ENCODE measurements at places on chromosomes 5 and 9.

- no peak for DNase-seq
- peaks cover 87% of the 10 kb centered on the region for H3K4me1 ChIP-seq
- H3K27me3 ChIP-seq = no peaks in the 10 kb centered on the region
- H3K36me3 ChIP-seq = peaks cover 31% of the 10 kb centered on the region
- peak overlapping the region; percentile 95 for H3K27ac ChIP-seq
- H3K4me3 ChIP-seq = no peak overlapping the region
Measured at GRCh38 chr9:136537896-136538598, 7.8 kb downstream of the NOTCH1 start.

- DNase-seq = no peak
- no peaks in the 10 kb centered on the region for H3K4me1 ChIP-seq
- no peak overlapping the region for H3K27ac ChIP-seq
- H3K27me3 ChIP-seq = peaks cover 3% of the 10 kb centered on the region
Measured at GRCh38 chr5:148645527-148645926, 8.8 kb downstream of the HTR4 start.

DNA sequence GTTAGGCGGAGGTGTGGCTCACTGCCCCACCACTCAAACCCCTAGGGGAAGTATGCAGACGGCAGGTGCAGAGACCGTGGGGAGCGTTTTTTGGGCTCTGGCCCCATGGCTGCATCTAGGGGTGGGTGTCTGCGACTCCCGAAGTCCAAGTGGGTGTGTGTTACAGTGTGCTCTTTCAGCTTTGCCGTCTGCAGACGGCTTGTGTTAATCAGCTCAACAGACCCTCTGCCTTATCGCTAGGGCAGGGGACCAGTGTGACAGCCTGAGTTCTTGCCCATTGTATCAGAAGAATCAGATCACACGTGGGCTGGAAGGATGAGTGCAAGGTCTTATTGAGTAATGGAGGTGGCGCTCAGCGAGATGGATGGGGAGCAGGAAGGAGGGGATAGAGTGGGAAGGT is 162.8 kb downstream of the ENC1 start:
- no peaks in the 10 kb centered on the region for H3K4me1 ChIP-seq
- no peak overlapping the region for H3K27ac ChIP-seq
- H3K27me3 ChIP-seq = no peaks in the 10 kb centered on the region
- DNase-seq = no peak
- H3K4me3 ChIP-seq = no peak overlapping the region

DNA sequence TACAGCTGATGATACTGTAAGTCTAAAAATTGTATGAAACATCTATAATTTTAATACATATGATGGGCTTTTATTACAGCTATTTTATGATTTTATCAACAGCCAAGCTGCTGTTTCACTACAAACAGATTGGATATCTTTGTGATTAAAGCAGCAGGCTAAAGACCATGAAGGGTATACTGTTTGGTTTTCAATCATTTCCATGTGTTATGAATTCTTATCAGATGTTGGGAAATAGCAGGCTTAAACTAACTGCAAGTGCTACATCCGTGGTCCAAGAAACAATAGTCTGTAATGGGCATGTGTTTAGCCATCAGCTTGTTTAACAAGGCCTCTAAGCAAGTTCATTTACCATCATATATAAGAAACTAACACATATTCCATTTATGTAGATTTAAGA is 107.5 kb downstream of the CWC27 start:
- H3K36me3 ChIP-seq = no peaks in the 10 kb centered on the region
- H3K4me3 ChIP-seq = no peak overlapping the region
- no peaks in the 10 kb centered on the region for H3K27me3 ChIP-seq
- H3K27ac ChIP-seq = no peak overlapping the region
- no peak for DNase-seq
- no peaks in the 10 kb centered on the region for H3K4me1 ChIP-seq

DNA sequence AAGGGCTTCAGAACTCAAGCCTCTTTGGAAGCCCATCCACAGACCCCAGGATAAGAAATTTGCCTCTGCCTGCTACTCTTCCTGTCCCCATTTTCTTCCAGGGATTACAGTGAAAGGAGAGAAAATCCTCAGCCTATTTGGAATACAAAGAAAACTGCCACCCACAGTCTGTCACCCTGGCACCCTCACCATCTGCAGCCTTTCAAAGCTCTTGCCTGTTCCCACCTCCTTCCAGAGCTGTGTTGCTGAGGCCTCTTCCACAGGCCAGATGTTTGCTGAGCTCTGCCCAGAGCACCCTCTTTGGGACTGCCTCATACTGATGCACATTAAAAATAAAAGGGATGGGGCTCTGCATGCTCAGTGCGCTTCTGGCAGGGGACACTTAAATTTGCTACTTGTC is 35.9 kb upstream of the TAF1L start:
- no peaks in the 10 kb centered on the region for H3K27me3 ChIP-seq
- no peak overlapping the region for H3K27ac ChIP-seq
- DNase-seq = no peak
- H3K36me3 ChIP-seq = no peaks in the 10 kb centered on the region
- no peaks in the 10 kb centered on the region for H3K4me1 ChIP-seq
- H3K4me3 ChIP-seq = no peak overlapping the region

DNA sequence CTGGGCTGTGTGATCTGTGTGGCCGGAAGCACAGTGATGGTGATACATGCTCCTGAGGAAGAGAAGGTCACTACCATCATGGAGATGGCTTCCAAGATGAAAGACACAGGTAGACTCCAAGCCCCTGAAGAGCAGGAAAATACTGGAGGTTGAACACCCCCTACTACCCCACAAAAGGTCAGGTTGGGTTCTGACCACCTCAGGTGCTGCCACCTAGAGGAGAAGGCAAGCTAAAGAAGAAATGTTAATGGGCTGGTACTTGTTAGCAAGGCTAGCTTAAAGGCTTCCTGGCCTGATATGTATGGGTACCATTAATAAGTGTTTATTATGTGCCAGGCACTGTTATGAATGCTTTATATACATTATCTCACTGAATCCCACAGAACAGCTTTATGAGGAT is 11.7 kb downstream of the NIPAL4 start:
- H3K4me1 ChIP-seq = peaks cover 15% of the 10 kb centered on the region
- H3K27ac ChIP-seq = no peak overlapping the region
- no peaks in the 10 kb centered on the region for H3K27me3 ChIP-seq
- peaks cover 17% of the 10 kb centered on the region for H3K36me3 ChIP-seq
- no peak overlapping the region for H3K4me3 ChIP-seq

GRCh38 chr5:175464074-175464941 is 14.1 kb upstream of the SFXN1 start:
- no peak overlapping the region for H3K27ac ChIP-seq
- no peaks in the 10 kb centered on the region for H3K4me1 ChIP-seq
- peaks cover 2% of the 10 kb centered on the region for H3K27me3 ChIP-seq
- no peak overlapping the region for H3K4me3 ChIP-seq
- DNase-seq = peak; percentile 29

DNA sequence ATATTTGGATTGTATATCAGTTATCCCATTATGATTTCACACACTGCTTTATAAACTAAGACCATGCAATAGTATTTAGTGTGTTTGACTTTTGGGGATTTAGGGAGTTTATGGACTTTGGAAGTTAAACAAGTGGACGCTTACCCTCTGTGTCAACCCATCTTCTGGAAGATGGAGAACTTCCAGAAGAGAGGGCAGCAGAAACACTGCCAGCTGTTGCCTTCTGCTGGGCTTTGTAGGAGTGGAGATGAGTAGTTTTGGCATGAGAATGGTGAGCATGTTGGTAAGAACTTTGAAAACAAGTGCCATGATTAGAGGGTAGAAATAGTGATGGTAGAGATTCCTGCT is 2.2 kb downstream of the DNAJC25 start:
- H3K4me3 ChIP-seq = no peak overlapping the region
- no peaks in the 10 kb centered on the region for H3K36me3 ChIP-seq
- H3K27me3 ChIP-seq = no peaks in the 10 kb centered on the region
- no peak overlapping the region for H3K27ac ChIP-seq
- peaks cover 21% of the 10 kb centered on the region for H3K4me1 ChIP-seq

DNA sequence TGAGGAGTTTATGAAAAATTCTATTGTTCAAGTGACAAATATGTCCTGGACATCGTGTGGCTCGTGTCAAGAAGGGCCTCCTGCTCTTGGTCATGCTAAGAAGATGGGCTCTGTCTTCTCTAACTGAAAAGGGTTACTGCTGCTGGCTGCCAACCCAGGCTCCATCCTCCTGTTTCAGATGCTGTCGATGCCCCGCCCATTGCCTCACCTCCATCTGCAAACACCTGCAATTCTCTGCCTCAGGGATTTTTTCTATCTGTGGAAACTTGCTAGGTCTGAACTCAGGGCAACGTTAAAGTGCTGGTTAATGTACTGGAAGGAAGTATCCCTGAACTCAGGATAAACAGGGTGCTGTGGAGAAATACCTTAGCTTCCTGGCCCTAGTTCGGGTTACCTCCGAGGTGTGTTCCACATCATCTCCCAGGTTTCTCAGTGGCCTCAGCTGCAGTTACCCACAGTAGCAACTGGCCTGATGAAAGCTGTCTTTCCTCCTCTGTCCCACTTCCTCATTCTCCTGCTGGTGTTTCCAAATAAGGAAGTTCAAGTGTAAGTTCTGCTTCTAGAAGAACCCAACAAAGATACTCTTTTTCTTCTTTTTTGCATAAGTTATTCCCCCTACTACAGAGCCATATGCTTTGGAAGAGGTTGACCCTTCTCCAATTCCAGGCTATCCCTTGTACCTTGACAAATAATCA is 151.7 kb upstream of the SMIM23 start:
- H3K36me3 ChIP-seq = no peaks in the 10 kb centered on the region
- H3K27ac ChIP-seq = no peak overlapping the region
- peak; percentile 66 for DNase-seq
- no peak overlapping the region for H3K4me3 ChIP-seq
- peaks cover 39% of the 10 kb centered on the region for H3K4me1 ChIP-seq

DNA sequence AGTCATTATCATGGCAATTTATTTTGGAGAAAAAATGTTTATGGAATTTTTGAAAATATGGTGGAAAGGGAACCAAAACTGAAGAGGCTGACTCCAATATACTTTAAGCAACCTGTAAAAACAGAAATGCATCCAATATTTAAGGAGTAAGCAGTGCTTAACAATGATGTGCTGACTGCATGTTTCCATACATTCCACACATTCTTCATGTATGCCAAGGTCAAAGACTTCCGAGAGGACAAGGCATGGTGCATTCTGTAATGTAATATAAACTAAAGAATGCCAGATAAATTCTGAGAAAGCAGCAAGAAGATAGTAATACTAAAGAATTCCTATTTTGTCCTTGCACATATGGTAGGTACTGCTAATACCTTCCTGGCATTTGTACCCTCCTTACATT is 2015.9 kb upstream of the CDH9 start:
- H3K27ac ChIP-seq = no peak overlapping the region
- H3K4me1 ChIP-seq = no peaks in the 10 kb centered on the region
- H3K27me3 ChIP-seq = no peaks in the 10 kb centered on the region
- no peak for DNase-seq
- no peak overlapping the region for H3K4me3 ChIP-seq

GRCh38 chr5:115816226-115817081 is at the start of gene CDO1:
Gene CDO1 (minus strand): TSS chr5:115816659. CDS start chr5:115816397, 262 bp downstream.
- H3K36me3 ChIP-seq = no peaks in the 10 kb centered on the region
- no peak for DNase-seq
- H3K4me1 ChIP-seq = peaks cover 16% of the 10 kb centered on the region
- H3K4me3 ChIP-seq = no peak within 1 kb of the TSS
- H3K27me3 ChIP-seq = peaks cover 81% of the 10 kb centered on the region

DNA sequence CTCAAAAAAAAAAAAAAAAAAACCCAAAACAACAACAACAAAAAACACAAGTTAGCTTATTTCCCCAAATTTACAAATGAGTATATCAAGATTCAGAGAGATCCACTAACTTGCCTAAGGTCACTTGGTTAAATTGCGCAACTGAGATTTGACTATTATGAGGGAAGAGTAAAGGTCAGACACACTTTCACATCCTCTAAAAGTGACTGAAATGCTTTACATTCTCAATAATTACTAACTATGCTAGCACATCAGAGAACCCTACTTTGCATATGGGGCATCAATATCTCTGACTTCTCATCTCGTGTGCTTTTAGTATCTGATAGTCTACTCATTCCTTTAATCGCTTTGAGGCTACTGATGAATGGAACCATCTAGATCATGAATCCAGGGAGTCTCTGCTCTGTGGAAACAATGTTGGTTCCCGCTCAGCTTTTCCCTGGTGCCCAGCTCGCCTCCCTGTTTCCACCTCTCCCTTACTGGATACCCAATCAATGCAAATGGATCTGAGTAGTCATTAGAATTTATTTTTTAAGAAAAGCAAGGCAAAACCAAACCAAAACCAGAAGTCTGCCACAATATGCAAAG is 182.1 kb upstream of the TRIM32 start:
- H3K27ac ChIP-seq = no peak overlapping the region
- DNase-seq = peak; percentile 64
- no peak overlapping the region for H3K4me3 ChIP-seq
- no peaks in the 10 kb centered on the region for H3K27me3 ChIP-seq
- no peaks in the 10 kb centered on the region for H3K36me3 ChIP-seq

DNA sequence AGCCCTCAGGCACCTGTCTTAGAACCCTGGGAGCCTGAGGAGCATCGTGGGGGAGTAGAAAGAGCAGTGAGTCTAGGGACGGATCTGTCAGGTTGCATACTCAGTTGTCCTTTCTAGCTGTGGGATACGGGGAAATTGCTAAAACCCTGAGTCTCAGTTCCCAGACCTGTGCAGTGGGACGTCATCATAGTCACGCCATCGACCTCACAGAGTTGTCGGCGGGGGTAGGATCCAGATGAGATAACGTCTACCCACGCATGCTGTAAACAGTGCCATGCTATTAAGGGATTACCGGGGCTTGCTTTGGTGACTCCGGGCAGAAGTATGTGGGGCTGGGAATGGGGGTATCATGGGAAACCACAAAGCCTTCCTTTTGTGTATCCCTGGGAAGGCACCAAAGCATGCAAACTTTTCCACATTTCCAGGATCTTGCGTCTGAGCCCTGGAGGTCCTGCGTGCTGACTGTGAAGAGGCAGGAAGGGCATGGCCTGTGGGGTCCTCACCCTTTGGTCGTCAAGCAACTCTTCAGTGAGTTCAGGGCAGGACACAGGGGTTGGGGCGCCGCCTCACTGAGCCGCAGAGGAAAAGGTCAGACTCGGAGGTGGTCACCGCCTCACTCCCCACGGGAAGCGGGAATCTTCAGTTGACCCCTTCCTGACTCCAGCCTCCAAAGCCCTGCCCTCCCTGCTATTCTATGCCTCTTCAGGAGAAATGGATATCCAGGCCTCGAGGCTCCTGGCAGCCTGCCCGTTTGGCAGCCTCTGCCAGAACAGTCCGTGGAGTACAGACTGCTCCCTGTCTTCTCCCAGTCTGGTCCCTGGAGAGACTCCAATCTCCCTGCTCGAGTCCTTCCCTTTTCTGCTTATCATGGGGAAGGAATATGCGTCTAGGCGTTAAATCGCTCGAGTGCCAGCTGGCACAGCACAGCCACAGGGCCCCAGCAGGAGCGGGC is 186.8 kb upstream of the KLF9 start:
- no peaks in the 10 kb centered on the region for H3K36me3 ChIP-seq
- H3K27me3 ChIP-seq = no peaks in the 10 kb centered on the region
- DNase-seq = no peak
- H3K4me3 ChIP-seq = no peak overlapping the region
- H3K4me1 ChIP-seq = no peaks in the 10 kb centered on the region

- no peaks in the 10 kb centered on the region for H3K36me3 ChIP-seq
- H3K4me3 ChIP-seq = no peak overlapping the region
- no peaks in the 10 kb centered on the region for H3K27me3 ChIP-seq
- DNase-seq = no peak
- no peak overlapping the region for H3K27ac ChIP-seq
Measured at GRCh38 chr5:104018299-104018698, 455.7 kb upstream of the NUDT12 start.
